ENCODE measurements at places on chromosomes 3 and 15. TPM values are rescaled to one million over a fixed set of nuclear protein-coding genes. Genes with fewer than 3 reads are reported as not detected.

DAZL gene
- total RNA-seq, result not detected

PARP14 gene
- total RNA-seq, result 91.1 TPM

TUSC2 gene
- total RNA-seq, result 17.7 TPM

DIPK2A gene
- total RNA-seq, result 28.0 TPM

LMAN1L gene
- total RNA-seq, result not detected

SRGAP3 gene
- total RNA-seq, result 3.5 TPM

CELSR3 gene
- total RNA-seq, result 1.7 TPM

FANCD2OS gene
- total RNA-seq, result not detected

LSAMP gene
- 0.64 TPM for total RNA-seq

CLDN1 gene
- total RNA-seq, result 14.2 TPM

MEX3B gene
- total RNA-seq, result 6.4 TPM

MAP1A gene
- 60.9 TPM for total RNA-seq

TUSC7 gene
- not detected for total RNA-seq

STARD5 gene
- total RNA-seq, result 14.7 TPM

OR5K2 gene
- total RNA-seq, result not detected

CPLX3 gene
- not detected for total RNA-seq

EPHB1 gene
- 0.32 TPM for total RNA-seq

ZKSCAN7 gene
- 5.8 TPM for total RNA-seq

CCDC33 gene
- total RNA-seq, result 0.86 TPM

RYR3 gene
- not detected for total RNA-seq

GOLGA8Q gene
- 0.43 TPM for total RNA-seq

ROPN1 gene
- not detected for total RNA-seq

SCAANT1 gene
- not detected for total RNA-seq

MKRN2OS gene
- total RNA-seq, result not detected

All from fibroblast of villous mesenchyme (primary cell).